Eye (tissue), 1 donor: ENCODE measurements at places on chromosomes 11 and 22.

GRCh38 chr11:68081691-68082090, 39.5 kb downstream of the CHKA start:
- no peak for DNase-seq

DNA sequence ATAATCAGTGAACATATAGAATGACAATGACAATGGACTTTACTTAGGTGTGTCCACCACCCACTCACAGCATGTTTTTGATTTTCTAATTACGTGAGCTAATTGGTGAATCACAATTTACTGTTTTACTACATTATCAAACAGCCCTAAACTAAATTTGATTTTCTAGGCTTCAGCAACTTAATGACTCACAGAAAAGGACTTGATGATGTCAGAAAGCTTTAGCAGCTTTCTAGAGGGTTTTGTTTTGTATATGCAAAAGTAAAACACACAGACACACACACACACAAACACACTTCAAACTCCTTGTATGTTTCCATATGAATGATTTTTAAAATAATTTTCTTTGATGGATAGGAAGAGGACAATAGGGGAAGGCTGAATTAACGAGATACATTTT, 878.6 kb upstream of the CCDC90B start:
- peak; percentile 62 for DNase-seq

DNA sequence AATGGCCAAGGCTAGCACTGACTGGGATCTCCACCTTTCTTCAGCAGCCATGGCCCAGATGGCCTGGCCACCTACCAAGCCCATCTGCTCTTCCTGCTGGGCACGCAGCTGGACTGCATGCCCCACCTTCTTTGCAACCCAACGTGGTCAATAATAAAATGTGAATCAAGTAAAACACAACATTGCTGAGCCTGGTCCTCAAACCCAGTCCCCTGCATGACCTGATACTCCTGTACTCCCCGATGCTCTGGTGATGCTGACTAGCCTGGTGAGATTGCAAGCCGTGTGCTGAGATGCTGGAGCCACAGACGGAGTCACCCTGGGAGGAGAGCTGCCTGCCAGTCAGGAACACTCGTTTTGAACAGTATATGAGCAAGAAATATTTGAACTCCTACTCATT, 34.0 kb downstream of the PARVG start:
- DNase-seq: no peak

DNA sequence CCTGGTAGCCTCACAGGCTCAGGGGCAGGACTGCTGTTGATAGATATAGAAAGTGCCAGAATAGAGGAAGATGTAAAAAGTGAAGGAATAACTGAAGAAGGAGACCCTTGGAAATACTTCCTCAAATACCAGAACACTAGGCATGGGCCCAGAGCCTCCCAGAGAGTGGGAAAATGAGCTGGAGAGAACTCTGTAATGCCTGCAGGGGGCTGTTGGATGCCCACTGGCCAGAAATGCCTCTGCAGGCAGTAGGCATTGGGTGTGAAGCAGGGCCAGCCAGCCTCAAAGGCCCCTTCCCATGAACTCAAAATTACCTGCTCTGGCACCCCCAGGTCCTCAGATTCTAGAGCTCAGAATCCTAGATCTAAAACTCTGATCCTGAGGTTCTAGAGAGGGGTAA, 15.1 kb downstream of the P2RY2 start:
- DNase-seq: no peak

- DNase-seq: no peak
Measured at GRCh38 chr22:30238136-30238535, 8.4 kb downstream of the LIF start.

DNA sequence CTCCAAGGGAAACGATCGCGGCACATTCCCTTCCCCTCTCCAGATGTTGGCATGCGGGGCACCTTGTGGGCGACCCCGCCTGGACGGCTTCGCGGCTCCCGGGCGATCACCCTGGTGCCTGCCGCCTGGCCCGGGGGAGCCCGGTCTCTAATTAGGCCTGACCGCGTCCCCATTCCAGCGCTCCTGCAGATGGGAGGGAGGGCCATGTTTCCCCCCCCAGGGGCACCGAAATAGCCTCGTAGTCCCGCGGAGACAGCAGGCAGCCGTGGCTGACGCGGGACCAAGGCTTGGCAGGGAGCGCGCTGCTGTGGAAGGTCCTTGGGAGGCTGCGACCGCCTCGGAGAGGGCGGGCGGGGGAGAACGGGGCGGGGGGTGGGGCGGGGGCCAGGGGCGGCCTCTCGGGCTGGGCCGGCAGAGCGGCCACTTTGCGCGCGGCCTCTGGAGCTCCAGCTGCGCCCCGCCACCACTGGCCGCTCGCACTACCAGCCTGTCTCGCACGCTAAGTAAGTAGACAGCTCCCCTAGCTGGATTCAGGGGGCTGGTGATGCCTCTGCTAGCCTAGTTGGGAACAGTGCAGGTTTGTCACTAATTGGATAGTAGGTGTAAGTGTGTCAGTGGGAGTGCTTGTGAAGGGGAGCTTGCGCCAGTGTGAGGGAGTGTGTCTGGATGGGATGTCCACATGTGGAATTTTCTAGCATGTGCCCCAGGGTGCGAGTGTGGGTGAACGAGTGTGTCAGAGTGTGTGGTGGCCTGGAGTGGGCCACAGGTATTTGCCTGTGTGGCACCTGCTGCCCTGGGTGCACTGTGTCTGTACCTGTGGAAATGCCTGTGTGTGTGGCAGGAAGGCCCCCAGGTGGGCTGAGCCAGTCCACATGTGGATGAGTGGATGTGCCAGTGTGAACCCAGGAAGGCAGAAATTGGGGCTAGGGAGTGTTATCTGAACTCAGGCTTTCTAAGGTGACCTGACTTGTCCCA, at the start of gene INSC:
Gene INSC, plus strand, starts transcription at position 423 of the 975 bp plus-strand sequence. CDS start 34,252 bp downstream, outside the sequence.
- peak; percentile 79 for DNase-seq

GRCh38 chr11:73019996-73020395, 122.1 kb downstream of the FCHSD2 start:
- DNase-seq: no peak

GRCh38 chr11:100759856-100760255, 72.8 kb downstream of the ARHGAP42 start:
- no peak for DNase-seq

GRCh38 chr11:115745610-115746512, 241.6 kb upstream of the CADM1 start:
- peak; percentile 95 for DNase-seq

GRCh38 chr11:15645201-15645600, 530.5 kb downstream of the INSC start:
- no peak for DNase-seq

DNA sequence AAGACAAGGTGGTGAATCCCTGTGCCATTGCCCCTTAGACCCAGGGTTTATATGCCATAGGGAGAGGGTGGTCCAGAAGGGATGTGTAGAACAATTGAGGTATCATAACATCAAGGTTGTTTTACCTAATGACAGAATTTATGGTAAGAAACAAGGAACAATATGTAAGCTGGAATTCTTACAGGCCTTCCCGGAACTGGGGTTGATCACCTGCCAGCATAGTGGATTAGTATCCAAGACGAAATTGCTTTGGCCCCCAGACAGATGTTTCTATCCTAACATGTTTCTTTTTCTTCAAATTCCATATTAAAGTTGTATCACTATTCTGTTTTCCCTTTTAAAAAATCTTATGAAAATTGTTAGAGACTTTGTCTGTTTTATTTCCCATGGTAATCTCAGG, 343.8 kb upstream of the ANO3 start:
- DNase-seq: peak; percentile 17

GRCh38 chr22:45631140-45631840, 40.3 kb upstream of the ATXN10 start:
- no peak for DNase-seq

DNA sequence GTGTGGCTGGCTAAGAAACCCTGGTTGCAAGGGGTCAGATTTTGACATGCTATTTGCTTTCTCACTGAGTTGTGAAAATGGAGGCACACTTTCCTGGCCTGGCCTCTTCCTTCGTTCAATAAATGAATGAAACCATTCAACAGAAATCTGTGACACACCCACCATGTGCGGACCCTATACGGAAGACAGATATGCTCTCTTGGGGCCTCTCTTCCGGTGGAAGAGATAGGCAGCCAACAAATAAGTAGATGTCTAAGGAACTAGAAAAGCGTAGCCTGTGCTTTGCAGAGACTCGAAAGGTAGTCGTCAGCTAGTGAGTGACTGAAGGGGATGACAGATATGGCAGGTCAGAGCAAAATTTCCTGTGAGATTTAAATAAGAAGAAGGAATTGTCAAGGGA, 5.3 kb downstream of the KCNQ1OT1 start:
- DNase-seq: no peak

- DNase-seq: peak; percentile 79
Measured at GRCh38 chr11:11010624-11011127, 152.8 kb upstream of the ZBED5 start.

GRCh38 chr22:42747701-42748513, 27.2 kb upstream of the A4GALT start:
- DNase-seq: peak; percentile 53

GRCh38 chr22:50581950-50582492, 628 bp downstream of the CHKB start:
- peak; percentile 50 for DNase-seq

DNA sequence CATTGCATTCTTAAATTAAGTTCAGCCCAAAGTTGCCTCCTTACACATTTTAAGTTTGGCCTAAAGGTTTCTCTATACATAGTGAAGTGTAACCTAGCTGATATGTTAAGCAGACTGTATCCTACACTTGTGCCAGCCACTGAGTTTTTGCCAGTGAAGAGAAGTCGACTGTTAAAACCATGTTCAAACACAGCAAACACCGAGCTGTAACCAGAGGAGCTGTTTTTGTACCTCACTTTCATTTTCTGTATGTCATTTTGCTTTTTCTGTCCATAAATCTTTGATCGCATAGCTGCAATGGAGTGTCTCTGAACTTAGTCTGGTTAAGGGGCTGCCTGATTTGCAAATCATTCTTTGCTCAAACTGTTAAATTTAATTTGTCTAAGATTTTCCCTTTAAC, 403.7 kb downstream of the LUZP2 start:
- no peak for DNase-seq

- no peak for DNase-seq
Measured at GRCh38 chr22:32354360-32355351, 3.0 kb upstream of the RFPL3 start.

DNA sequence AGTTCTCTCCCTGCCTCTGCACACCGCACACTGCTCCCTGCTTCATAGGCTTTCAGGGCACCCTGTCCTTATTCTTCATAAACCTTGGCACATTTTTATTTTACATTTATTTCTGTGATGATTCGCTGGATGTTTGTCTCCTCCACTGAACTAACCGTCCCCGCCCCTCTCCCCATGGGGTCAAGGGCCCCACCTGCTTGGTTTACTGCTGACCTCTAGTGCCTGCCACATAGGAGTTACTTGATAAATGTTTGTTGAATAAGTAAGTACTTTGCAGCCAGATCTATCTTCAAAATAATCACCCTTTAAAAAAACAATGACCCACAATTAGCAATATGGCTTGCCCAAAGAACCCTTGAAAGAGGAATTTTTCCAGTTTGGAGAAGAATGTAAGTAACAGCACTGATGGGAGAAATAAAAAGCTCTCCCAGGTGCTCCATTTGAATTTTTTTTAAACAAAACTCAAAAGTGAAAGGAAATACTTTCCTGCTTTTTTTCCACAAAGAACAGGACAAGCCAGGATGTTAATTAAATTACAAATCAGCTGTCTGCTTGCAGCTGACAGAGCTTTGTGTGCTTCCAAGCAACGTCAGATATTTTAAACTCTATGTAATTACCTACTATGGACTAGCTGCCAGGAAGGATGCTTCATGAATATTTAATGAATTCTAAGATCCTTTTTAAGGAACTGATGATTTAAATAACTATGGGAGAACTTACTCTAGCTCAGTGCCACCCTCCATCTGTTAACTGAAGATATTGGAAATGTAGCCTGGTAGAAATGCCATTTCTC, 1083.6 kb downstream of the DLG2 start:
- no peak for DNase-seq

DNA sequence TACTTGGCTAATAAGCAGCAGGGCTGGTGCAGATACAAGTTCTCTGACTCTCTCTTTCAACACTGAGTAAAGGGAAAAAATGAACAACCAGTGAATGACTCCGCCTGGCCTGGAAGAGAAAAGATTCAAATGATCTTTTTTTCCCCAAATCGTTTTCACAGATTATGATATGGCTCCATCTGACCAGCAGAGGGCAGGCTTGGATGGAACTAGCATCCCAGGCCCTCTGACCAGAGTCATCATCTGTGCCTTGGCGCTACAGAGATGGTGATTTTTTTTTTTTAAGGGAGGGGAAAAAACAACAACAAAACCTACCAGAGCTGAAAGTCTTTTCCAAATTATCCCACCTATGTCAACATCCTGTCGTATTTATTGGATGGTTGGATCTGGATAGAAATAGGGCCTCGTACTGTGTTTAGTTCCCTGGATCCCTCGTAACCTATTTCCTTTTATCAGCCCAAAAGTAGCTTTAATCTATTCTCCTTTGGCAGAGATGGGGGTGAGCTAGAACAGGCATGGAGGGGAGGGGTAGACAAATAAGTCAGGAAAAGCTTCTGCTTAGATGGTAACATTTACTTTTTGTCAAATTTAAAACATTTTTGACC, 69.7 kb downstream of the PRSS23 start:
- DNase-seq: peak; percentile 82

DNA sequence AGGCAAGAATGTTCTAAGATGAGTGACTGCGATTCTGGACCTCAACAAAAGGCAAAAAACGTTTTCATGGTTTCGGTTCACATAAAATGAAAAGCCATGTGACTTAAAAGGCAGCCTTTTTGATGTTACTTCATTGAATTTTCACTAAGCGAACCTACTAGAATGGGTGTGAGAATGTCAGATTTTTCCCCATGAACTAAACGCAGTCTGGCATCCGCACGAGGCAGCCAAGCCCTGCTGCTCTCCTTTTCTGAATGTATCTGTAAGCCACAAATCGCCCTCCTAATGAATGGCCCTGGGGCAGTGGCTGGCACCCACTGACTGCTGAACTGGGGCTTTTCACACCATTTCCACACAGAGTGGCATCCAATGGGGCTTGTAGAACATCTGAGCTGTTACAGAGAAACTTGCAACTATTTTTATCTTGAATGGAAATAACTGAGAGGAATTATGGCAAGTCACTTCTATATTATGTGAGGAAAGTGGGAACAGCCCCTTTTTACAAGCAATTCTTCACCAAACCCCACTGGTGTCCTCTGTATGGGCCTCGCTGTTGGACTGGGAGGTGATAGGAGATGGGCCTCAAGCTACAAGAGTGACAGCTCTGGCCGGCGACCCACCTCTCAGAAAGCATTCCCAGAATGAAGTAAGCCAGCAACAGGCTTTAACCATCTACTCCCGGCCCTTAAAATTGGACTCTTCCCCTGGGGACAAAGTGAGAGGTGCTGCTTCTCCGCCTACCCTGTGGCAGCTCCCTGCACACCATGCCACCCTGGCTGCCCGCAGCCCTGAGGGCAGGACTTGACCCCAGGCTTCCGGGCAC, 29.4 kb downstream of the PPP2R1B start:
- DNase-seq: peak; percentile 35

GRCh38 chr11:88179141-88179540, 3.9 kb upstream of the RAB38 start:
- DNase-seq: no peak
